CD4-positive, alpha-beta memory T cell (primary cell): ENCODE measurements at places on chromosomes 11 and 22. TPM values are rescaled to one million over a fixed set of nuclear protein-coding genes. Genes with fewer than 3 reads are reported as not detected.
A peak's percentile ranks its signal among the peaks of the same experiment; 100 is the strongest.

DNA sequence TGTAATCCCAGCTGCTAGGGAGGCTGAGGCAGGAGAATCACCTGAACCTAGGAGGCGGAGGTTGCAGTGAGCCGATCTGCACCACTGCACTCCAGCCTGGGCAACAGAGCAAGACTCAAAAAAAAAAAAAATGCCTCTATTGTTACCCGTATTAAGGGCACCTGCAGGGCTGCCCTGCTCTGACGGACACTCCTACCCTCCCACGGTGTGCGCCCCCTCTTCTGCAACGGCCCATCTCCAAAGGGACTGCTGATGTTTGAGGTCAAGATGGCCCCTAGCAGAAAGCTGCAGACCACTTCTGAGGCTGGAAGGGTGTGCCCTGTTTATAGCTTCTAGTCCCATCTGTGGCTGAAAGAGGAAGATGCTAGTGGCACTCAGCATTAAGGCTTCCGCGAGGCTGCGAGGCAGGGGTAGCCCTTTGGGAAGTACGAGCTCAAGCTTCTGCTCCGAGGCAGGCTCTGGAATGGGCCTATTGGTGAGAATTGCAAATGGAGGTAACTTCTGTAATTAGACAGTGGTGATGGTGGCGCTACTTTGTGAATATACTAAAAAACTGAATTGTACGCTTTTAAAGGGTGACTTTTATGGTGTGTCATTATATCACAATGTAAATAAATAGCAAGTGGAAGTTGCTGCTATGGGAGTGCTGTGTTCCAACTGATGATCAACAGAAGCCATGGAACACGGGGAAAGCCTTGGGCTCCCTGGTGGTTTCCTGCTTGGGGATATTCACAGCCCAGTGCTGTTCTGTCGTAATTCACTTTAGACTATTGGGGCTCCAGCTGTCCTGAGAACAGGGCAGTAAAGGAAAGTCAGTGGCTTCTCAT lies 24.3 kb downstream of the ARFGAP2 start:
- H3K36me3 ChIP-seq, result no peaks in the 10 kb centered on the region
- H3K27ac ChIP-seq, result no peak overlapping the region
- no peak for DNase-seq
- H3K4me3 ChIP-seq, result no peak overlapping the region
- peaks cover 33% of the 10 kb centered on the region for H3K4me1 ChIP-seq
- H3K27me3 ChIP-seq, result no peaks in the 10 kb centered on the region

DNA sequence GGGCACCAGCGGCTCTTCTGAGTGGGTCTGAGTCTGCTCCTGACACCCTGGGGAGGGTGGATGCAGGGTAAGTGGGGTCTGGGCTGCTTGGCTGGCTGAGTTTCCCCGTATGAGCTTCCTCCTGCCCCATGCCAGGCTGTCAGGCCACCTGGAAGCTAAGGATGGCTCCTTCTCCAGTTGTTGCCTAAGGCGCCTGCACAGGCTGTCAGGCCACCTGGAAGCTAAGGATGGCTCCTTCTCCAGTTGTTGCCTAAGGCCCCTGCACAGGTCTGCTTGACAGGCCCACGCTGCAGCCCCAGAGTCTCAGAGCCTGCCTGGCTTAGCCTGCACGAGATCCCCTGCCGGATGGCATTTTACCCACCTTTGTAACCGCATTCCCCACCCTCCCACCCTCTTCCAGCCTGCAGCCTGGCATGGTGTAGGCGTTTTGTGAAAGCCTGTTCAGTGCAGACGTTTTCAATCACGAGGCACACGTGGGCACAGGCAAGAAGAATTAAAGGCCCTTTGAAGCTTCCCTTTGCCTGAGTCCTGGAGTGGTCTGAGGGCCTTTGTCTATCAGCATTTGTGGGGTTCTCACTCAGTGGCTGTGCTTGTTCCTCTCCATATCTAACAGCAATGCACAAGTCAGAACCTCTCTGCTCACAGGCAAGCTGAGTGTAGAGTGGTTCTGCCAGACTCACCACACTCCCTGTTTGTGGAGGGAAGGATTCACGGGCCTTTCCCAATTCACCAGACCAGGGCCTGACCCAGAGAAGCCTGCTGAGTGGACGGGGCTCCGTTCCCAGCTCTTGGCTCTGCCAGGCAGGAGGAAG lies 40.2 kb upstream of the B3GAT1 start:
- no peak overlapping the region for H3K27ac ChIP-seq
- no peaks in the 10 kb centered on the region for H3K4me1 ChIP-seq
- DNase-seq, result no peak
- no peaks in the 10 kb centered on the region for H3K27me3 ChIP-seq

DNA sequence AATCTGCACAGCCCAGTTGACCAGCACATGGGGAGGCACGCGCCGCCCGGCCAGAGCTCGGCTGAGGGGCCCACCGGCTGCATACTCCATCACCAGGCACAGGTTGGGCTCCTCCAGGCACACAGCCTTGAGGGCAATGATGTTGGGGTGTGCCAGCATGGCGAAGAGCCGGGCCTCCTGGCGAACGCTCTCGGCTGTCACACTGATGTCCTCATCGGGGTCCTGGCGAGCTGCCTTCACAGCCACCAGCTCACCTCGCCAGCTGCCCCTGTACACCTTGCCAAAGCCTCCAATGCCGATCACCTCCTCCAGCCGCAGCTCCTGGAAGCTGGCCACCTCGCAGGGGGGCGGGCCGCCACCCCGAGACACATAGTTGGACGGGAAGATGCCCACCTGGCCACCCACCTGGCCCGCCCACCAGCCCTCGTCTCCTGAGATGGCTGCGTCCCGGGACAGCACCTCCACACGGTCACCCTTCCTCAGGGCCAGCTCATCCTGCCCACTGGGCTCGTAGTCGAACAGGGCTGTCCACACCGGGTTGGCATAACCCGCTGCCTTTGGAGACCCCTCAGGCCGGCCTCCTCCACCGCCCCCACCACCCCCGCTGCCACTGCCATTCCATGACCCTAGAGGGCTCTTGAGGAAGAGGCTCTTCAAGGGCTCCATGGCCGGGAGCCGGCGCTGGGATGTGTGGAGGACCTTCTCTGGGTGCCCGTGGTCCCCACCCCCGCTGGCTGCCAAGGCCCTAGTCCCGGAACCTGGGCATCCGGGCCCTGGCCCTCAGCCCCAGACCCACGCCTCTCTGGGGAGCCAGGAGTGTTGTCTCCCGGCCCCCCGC lies 711 bp downstream of the MAP3K11 start:
- DNase-seq, result no peak
- peak overlapping the region; percentile 96 for H3K27ac ChIP-seq
- no peaks in the 10 kb centered on the region for H3K27me3 ChIP-seq
- peaks cover 55% of the 10 kb centered on the region for H3K4me1 ChIP-seq

- H3K4me1 ChIP-seq, result peaks cover 7% of the 10 kb centered on the region
- no peaks in the 10 kb centered on the region for H3K36me3 ChIP-seq
- H3K27ac ChIP-seq, result no peak overlapping the region
These were observed 55.2 kb upstream of the MPEG1 start for GRCh38 chr11:59267736-59268475.

DNA sequence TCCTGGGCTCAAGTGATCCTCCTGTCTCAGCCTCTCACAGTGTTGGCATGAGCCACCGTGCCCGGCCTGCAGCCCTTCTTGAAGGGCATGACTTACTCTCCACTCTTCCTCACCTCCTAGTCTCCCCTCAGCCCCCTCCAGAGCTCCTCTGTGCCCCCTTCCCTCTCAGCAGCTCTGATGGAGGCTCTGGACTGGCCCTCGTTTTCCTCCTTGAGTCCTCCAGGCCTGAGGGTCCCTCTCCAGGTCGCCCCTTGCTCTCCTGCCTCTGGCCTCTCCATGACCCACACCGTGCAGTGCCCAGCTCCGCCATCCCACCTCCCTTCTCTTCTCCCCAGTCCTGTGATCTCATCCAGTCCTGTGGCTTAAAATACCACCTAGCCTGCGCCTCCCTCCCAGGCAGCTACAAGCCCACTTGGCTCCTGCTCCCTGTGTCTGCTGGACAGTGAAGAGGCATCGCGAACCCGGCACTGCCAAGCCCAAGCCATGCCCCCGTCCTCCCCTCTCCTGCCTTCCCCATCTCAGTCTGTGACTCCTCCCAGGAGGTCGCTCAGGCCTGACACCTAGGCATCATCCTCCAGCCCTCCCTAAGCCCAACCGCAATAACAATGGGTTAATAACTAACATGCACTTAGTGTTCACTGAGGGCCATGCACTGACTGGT lies 11.9 kb downstream of the KCNJ4 start:
- H3K4me1 ChIP-seq, result no peaks in the 10 kb centered on the region
- no peak overlapping the region for H3K4me3 ChIP-seq
- no peaks in the 10 kb centered on the region for H3K27me3 ChIP-seq
- H3K27ac ChIP-seq, result no peak overlapping the region
- no peaks in the 10 kb centered on the region for H3K36me3 ChIP-seq

DNA sequence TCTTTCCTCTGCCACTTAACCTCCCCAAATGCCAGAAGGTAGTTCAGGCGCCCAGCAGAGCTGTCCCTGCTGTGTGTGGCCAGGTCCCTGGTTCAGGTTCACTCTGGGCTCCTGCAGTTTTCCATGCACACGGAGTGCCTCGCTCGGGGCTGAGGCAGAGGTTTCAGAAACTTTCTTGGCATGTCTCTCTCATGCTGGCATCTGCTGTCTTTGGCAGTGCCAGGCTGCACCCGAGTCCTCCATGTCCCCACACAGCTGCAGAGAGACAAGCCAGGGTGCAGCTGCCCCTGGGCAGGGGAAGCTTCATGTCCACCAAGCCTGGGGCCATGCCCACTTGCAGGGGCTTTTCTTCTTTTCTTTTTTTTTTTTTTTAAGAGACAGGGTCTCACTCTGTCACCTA lies 7.0 kb upstream of the NEFH start:
- DNase-seq, result no peak
- peaks cover 5% of the 10 kb centered on the region for H3K4me1 ChIP-seq
- H3K36me3 ChIP-seq, result no peaks in the 10 kb centered on the region
- no peak overlapping the region for H3K4me3 ChIP-seq
- no peak overlapping the region for H3K27ac ChIP-seq
- no peaks in the 10 kb centered on the region for H3K27me3 ChIP-seq

- peaks cover 17% of the 10 kb centered on the region for H3K4me1 ChIP-seq
- H3K27ac ChIP-seq, result peak overlapping the region; percentile 50
- peaks cover 20% of the 10 kb centered on the region for H3K36me3 ChIP-seq
- H3K4me3 ChIP-seq, result no peak overlapping the region
- no peaks in the 10 kb centered on the region for H3K27me3 ChIP-seq
These were observed 51.4 kb upstream of the ACAT1 start for GRCh38 chr11:108069947-108070346.

- DNase-seq, result no peak
- H3K36me3 ChIP-seq, result no peaks in the 10 kb centered on the region
- no peaks in the 10 kb centered on the region for H3K27me3 ChIP-seq
- H3K4me1 ChIP-seq, result no peaks in the 10 kb centered on the region
These were observed 65.1 kb downstream of the C11orf65 start for GRCh38 chr11:108402241-108402640.

DNA sequence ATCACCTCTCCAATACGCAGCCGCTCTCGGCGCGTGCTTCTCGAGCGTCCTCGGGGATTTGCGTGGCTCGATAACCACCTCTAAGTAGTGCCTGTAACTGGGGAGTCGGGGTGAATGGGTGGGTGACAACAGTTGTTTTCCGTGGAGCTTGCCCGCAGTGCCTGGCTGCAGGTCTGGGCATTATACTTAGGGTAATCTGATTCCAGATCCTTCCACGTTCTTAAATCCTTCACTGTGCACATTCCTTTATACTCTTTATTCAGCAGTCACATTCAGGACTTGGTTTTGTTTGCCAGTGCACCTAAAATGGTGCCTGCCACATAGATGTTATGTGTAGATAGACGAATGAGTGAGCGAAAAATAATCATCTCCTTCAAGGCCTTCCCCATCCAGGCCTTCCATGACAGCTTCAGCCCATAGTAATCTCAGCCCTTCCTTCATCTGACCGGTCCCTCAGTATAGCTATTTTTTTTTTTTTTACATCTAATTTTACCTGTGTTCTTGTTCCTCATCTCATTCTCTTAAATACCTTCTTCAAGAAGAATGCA lies 602 bp downstream of the NAT10 start:
- no peaks in the 10 kb centered on the region for H3K27me3 ChIP-seq
- peak overlapping the region; percentile 90 for H3K27ac ChIP-seq
- H3K36me3 ChIP-seq, result peaks cover 24% of the 10 kb centered on the region
- peak overlapping the region; percentile 86 for H3K4me3 ChIP-seq
- peaks cover 31% of the 10 kb centered on the region for H3K4me1 ChIP-seq
- no peak for DNase-seq

GRCh38 chr11:34358728-34359547 lies 1.1 kb upstream of the ABTB2 start:
- peak; percentile 71 for DNase-seq
- H3K27ac ChIP-seq, result peak overlapping the region; percentile 34
- no peaks in the 10 kb centered on the region for H3K36me3 ChIP-seq
- peaks cover 23% of the 10 kb centered on the region for H3K27me3 ChIP-seq
- H3K4me1 ChIP-seq, result peaks cover 26% of the 10 kb centered on the region

GRCh38 chr11:113888848-113889247 lies 13.5 kb upstream of the USP28 start:
- no peaks in the 10 kb centered on the region for H3K36me3 ChIP-seq
- H3K27me3 ChIP-seq, result no peaks in the 10 kb centered on the region
- H3K4me3 ChIP-seq, result no peak overlapping the region
- DNase-seq, result no peak
- no peak overlapping the region for H3K27ac ChIP-seq

GRCh38 chr22:32809786-32810554 lies 8.5 kb downstream of the TIMP3 start:
- H3K36me3 ChIP-seq, result no peaks in the 10 kb centered on the region
- H3K4me3 ChIP-seq, result no peak overlapping the region
- DNase-seq, result no peak
- no peak overlapping the region for H3K27ac ChIP-seq
- no peaks in the 10 kb centered on the region for H3K4me1 ChIP-seq

- H3K36me3 ChIP-seq, result no peaks in the 10 kb centered on the region
- H3K4me1 ChIP-seq, result peaks cover 94% of the 10 kb centered on the region
- peak overlapping the region; percentile 69 for H3K27ac ChIP-seq
- no peak overlapping the region for H3K4me3 ChIP-seq
- DNase-seq, result peak; percentile 57
- no peaks in the 10 kb centered on the region for H3K27me3 ChIP-seq
These were observed 5.5 kb upstream of the CXCR5 start for GRCh38 chr11:118878163-118878563.

GRCh38 chr11:122754553-122755322 lies 83.6 kb upstream of the CRTAM start:
- H3K4me3 ChIP-seq, result no peak overlapping the region
- H3K36me3 ChIP-seq, result no peaks in the 10 kb centered on the region
- H3K27me3 ChIP-seq, result no peaks in the 10 kb centered on the region

DNA sequence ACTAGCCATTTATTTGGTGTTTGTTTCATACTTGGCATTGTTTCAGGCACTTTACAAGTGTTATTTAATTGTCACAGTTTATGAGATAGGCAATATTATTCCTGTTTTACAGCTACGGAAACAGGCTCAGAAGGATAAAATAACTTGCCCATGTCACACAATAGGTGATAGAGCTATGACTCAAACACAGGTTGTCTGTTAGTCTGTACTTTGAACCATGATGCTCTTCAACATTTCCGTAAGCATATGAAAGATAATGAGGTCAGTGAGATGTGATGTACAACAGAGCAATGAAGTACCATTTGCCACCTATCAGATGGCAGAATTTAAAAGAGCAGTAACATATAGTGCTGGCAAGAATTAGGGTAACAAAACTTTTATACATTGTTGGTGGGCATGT lies 15.3 kb downstream of the TUG1 start:
- no peak for DNase-seq
- no peaks in the 10 kb centered on the region for H3K27me3 ChIP-seq
- H3K36me3 ChIP-seq, result no peaks in the 10 kb centered on the region
- H3K4me1 ChIP-seq, result no peaks in the 10 kb centered on the region
- H3K27ac ChIP-seq, result no peak overlapping the region
- no peak overlapping the region for H3K4me3 ChIP-seq

GRCh38 chr11:79691445-79691844 lies 250.6 kb upstream of the TENM4 start:
- H3K4me1 ChIP-seq, result no peaks in the 10 kb centered on the region
- no peak for DNase-seq
- no peaks in the 10 kb centered on the region for H3K36me3 ChIP-seq
- H3K27ac ChIP-seq, result no peak overlapping the region

DDTL gene
- total RNA-seq, result 6.1 TPM

OR8G5 gene
- total RNA-seq, result not detected

OR8A1 gene
- total RNA-seq, result not detected

RAB30 gene
- total RNA-seq, result 12.3 TPM

NPAS4 gene
- not detected for total RNA-seq

RBMXL2 gene
- not detected for total RNA-seq
